ENCODE measurements at places on chromosomes 6 and 20. TPM values are rescaled to one million over a fixed set of nuclear protein-coding genes. Genes with fewer than 3 reads are reported as not detected.

PBOV1 gene
- not detected for total RNA-seq

SDC4 gene
- total RNA-seq = 21.2 TPM

STMND1 gene
- total RNA-seq = not detected

NUDT3 gene
- 21.6 TPM for total RNA-seq

NOX3 gene
- total RNA-seq = not detected

RIN2 gene
- 24.4 TPM for total RNA-seq

CFAP61 gene
- total RNA-seq = not detected

- no peaks in the 10 kb centered on the region for H3K4me1 ChIP-seq
- no peak overlapping the region for H3K27ac ChIP-seq
- DNase-seq = no peak
Observed at GRCh38 chr6:166293731-166294584, 14.2 kb downstream of the PRR18 start.

DNA sequence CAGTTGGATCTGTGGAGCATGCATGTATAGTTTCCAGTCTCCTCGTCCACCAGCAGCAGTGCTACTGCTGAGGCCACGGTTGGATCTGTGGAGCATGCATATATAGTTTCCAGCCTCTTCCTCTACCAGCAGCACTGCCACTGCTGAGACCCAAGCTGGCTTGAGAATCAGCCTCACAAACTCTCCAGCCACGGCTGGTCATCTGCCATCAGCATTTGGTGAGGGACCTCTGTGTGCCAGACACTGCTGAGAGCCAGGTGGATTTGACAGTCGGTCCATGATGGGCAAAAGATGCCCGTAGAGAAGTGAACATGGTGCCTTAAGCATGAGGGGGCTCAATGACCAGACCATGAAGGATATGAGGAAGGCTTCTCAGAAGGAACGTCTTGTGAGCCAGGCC is 46.4 kb downstream of the SLC9A8 start:
- no peaks in the 10 kb centered on the region for H3K27me3 ChIP-seq
- peaks cover 8% of the 10 kb centered on the region for H3K36me3 ChIP-seq
- H3K4me1 ChIP-seq = peaks cover 20% of the 10 kb centered on the region
- DNase-seq = no peak
- no peak overlapping the region for H3K27ac ChIP-seq

DNA sequence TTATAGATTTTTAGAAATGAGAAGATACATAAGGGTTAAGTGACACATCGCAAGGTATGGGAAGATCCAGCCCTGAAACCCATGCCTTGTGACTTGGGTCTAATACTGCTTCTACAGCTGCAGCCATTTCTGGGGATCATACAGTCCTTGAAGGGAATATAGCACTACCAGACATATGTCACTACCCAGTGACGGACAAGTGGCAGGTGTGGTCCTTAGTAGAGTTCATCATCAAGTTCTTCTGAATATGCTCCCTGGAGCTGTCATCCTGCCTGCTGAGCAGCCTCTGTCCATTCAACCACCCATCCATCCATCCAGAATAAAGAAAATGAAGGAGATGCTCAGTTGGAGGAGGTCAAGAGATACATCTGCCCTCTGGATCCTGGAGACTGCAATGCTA is 118.6 kb upstream of the ASF1A start:
- no peak for DNase-seq
- H3K4me3 ChIP-seq = no peak overlapping the region
- H3K27ac ChIP-seq = no peak overlapping the region
- H3K27me3 ChIP-seq = peaks cover 2% of the 10 kb centered on the region
- H3K4me1 ChIP-seq = peaks cover 9% of the 10 kb centered on the region
